Hematopoietic multipotent progenitor cell (in vitro differentiated cells): ENCODE measurements at places on chromosomes 2 and 18. TPM values are rescaled to one million over a fixed set of nuclear protein-coding genes. Genes with fewer than 3 reads are reported as not detected.
A peak's percentile ranks its signal among the peaks of the same experiment; 100 is the strongest.

GRCh38 chr2:197209742-197210408, 100.7 kb downstream of the ANKRD44 start:
- no peak for DNase-seq

- peak; percentile 62 for DNase-seq
These were observed 82.9 kb downstream of the GRB14 start for GRCh38 chr2:164538240-164538866.

DNA sequence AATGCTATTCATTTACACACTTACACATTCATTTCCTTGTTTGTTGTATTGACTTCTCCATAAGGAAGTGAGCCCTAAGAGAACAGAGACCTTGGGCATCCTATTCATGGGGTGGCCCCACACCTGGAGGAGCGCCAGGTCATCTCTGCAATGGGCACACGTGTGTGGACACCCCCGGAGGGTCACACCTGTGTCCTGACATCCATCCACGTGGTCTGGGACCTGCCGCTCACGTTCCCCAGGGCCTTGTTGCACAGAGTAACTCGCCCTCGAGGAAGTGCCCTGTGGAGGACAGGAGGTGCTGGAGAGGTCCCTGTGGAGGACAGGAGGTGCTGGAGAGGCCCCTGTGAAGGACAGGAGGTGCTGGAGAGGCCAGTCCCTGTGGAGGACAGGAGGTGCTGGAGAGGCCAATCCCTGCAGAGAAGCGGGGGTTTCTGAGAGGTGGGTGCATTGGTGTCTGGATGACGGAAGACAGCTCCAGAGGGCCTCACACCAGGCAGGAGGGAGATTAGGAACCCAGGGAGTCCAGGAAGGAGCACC, 73.2 kb upstream of the GPC1 start:
- DNase-seq = no peak

DNA sequence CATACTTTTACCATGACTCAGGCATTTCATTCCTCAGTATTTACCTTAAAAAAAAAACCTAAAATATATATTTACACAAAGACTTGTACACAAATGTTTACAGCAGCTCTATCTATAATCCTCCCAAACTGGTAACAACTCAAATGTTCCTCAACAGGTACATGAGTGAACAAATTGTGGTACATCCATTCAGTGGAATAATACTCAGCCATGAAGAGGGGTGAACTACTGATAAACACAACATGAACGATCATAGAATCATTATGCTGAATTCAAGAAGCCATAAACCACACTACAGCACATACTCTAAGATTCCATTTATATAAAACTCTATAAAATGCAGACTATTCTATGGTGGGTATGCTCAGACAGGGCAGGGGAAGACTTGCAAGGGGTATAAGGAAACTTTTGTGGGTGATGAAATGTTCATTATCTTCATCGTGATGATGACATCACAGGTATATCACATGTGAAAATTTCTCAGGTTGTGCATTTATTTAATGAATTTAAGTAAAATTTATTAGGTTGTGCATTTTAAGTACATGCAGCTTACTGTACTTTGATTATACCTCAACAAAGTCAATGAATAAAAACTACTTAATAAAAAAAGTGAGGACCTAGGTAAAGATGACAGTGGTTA, 24.7 kb upstream of the DUSP2 start:
- DNase-seq = no peak

GRCh38 chr18:37265382-37265781, 300.2 kb downstream of the CELF4 start:
- no peak for DNase-seq

DNA sequence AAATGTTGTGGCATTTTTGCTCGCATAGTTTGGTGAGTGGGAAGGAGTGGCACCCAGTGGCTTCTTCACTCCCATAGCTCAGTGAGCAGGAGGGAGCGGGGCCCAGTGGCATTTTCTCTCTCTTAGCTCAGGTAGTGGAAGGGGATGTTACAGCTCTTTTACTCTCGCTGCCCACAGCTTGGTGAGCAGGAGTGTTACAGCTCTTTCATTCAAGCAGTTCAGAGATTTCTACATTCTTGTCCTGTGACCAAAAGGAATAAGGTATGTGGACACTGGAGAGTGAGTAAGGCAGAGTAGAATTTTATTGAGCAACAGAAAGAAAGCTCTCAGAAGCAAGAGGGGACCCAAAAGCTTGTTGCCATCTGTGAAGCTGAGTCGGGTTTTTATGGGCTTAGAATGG, 192.4 kb downstream of the SPAG16 start:
- no peak for DNase-seq

DNA sequence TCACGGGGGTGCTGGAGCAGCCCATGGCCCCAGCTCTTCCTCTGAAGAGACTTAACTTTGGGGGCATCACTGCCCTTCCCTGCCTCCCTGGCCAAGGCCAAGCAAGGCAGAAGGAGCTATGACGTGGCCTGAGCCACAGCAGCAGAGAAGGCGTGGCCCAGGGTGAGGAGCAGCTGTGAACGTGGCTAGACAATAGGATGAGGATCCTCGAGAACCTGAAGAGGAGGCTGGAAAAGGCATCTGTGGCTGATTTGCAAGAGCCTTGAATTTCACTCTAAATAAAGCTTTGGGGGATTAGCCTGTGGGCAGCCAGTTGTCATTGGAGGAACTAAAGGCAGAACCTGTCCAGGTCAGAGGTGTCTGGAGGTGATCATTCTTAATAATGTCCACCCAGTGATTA, 652.9 kb upstream of the ID2 start:
- no peak for DNase-seq

GRCh38 chr18:57995331-57995730, 48.7 kb upstream of the NEDD4L start:
- DNase-seq = no peak

DNA sequence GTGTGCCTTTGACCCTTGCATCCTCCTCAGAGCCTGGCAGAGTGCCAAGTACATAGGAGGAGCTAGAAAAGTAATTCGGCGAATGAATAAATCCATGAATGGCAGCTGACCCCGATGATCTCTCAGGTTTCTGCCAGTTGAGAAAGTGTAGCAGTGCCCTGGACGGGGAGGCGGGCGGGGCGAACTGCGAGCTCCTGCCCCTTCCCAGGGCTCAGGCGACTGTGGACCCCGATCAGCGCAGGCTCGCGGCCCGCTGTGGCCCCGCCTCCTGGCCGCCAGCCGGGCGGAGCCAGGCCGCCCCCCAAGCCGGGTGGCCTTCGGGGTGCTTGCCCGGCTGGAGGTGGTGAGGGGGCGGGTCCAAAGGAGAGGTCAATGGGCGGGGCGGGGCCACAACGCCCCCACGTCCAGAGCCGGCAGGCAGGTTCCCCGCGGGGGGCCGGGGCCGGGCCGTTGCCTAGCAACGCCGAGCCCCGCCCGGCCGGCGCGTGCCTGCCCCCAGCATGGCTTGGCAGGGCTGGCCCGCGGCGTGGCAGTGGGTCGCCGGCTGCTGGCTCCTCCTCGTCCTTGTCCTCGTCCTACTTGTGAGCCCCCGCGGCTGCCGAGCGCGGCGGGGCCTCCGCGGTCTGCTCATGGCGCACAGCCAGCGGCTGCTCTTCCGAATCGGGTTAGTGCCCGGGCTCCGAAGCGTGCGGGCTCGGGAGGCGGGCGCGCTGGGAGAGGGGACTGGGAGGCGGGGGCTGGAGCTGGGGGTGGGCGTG, 30.6 kb upstream of the TMBIM1 start:
- peak; percentile 82 for DNase-seq

GRCh38 chr2:73938718-73939352, 12.2 kb downstream of the DGUOK start:
- DNase-seq = no peak

DNA sequence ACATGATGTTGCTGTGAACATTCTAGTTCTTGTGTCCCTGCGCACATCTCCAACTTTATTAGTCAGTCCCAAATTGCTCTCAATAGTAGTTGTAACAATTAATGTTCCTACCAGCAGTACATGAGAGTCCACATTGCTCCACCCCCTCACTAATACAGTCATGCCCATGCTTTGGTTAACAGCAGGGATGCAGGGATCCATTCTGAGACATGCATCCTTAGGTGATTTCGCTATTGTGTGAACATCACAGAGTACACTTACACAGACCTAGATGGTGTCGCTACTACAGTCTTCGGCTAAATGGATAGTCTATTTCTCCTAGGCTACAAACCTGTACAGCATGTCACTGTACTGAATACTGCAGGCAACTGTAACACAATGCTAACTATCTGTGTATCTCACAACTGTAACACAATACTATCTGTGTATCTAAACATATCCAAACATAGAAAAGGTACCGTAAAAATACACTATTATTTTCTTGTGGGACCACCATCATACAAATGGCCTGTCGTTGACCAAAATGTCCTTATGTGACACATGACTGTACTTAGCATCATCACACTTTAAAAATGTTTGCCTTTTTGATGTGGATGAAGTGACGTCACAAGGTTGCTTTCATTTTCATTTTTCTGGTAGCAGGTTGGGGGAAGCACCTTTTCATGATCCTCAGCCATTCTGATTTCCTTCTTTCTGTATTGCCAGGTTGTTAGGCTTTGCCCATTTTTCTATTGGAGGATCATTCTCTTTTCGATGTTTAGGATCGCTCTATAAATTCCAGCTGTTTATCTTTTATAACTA, 82.9 kb upstream of the RNF152 start:
- DNase-seq = peak; percentile 11

DNA sequence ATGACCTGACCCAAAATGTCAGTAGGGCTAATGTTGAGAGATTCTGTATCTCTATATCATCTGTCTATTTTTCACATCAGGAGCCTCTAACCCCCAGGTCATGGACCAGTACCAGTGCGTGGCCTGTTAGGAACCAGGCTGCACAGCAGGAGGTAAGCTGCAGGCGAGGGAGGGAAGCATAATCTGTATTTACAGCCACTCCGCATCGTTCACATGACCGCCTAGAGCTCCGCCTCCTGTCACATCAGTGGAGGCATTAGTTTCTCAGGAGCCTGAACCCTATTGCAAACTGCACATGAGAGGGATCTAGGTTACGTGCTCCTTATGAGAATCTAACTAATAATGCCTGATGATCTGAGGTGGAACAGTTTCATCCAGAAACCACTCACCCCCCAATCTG, 180.6 kb downstream of the RDH14 start:
- DNase-seq = no peak

DNA sequence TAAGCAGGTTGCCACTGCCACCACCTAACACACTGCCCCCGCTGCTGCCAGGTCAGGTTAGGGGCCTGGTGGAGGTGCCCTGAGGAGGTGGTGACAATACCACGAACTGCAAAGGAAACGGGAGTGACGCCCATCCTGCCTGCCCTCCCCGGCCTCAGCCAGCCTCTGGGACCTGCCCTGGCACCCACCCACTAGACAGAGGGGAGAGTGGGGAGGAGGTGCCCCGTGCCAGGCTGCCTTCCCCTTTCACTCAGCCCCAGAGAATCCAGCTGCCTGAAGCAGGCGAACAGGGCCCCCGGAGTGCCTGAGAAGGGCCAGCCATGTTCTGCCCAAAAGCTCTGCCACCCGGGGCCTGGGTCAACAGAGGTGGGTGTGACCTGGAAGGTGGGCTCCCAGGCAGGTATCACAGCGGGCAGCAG, 44.5 kb upstream of the FOSL2 start:
- DNase-seq = peak; percentile 90

DNA sequence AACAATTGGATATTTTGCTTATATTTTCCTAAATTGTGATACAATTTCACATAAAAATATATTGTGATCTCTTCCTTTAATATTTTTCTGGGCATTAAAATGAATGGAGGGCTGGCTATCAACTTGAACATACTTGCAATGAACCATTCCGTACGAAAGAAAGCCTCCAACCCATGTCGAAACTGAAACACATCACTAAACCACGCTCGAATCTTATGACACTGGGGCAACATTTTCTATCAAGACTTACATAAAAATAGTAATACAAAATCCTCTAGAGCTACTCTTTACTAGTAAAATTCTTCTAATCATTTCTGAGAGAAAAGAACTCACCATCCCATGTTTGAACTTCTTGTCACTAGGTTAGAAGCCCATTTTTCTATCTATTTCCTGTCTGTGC, 132.8 kb upstream of the DOK6 start:
- no peak for DNase-seq

DNA sequence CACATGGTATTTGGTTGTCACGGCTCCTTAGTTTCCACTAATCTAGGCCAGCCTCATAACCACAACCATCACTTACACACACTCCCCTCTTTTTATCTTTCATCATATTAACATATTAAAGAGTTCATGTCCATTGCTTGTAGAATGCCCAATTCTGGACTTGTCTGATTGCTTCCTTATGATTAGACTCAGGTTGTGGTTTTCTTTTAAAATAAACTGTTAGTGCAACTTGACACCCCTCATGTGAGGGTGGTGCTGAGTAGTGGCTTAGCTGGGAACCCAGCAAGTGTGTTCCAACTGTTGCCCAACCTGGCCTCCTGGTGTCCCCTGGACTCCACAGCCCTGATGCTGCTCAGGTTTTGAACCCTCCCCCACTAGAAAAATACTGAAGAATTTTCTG, 20.1 kb upstream of the CD207 start:
- DNase-seq = no peak

DNA sequence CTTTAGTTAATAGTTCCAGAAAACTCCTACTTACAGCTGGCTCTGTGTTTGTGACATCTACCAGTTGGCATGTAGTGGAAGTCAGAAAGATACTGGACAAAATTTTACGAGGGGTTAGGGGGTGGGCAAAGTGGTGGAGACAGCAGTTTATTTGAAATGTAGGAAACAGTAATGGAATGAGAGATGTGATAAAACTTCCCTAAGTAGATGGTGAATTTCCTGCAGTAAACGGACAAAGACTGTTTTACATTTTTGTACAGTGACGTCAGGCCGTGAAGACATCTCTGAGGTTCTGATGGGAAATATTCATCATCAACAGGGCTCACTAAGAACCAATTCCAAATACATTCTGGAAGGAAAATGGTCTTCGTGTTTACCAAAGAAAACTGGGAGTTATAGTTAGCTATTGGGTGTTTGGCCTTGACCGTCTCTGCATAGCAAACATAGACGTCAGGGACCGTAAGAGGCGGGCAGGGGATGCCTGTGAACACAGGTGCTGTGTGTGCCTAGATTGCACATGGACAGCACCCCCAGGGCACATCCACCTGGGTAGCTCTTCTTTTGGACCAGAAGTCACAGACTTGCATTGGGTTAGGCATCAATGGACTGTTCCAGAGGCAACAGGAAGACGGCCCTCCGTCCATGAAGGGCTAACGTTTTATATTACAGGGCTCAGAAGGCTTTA, 131.5 kb downstream of the ZNF516 start:
- no peak for DNase-seq

- no peak for DNase-seq
These were observed 213.0 kb downstream of the TNS1 start for GRCh38 chr2:217789736-217790181.

GRCh38 chr18:78612318-78612717, 367.3 kb upstream of the SALL3 start:
- DNase-seq = no peak

The KHK gene
- total RNA-seq = 4.0 TPM

The ESPNL gene
- total RNA-seq = 1.1 TPM

The TEX44 gene
- total RNA-seq = not detected

The CIDEA gene
- total RNA-seq = not detected

The ERMN gene
- total RNA-seq = 0.27 TPM

The WNT10A gene
- total RNA-seq = 1.1 TPM

The TXNDC2 gene
- not detected for total RNA-seq

The AQP12A gene
- total RNA-seq = not detected
